ENCODE measurements at places on chromosomes 13 and 19.

- DNase-seq = no peak
Measured at GRCh38 chr19:55109527-55110291, 7.7 kb downstream of the PPP1R12C start.

- no peak for DNase-seq
Measured at GRCh38 chr13:78630511-78630910, 27.2 kb upstream of the POU4F1 start.

DNA sequence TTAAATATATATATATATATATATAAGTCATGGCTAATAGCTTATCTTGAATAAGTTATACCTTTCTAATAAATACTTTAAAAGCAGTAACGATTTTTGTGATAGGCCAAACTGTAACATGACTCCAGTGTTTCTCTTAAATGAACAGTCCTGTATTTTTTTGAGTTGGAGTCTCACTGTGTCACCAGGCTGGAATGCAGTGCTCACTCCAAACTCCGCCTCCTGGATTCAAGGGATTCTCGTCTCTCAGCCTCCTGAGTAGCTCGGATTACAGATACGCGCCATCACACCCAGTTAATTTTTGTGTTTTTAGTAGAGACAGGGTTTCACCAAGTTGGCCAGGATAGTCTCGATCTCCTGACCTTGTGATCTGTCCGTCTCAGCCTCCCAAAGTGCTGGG, 814.2 kb upstream of the SLITRK5 start:
- DNase-seq = no peak

DNA sequence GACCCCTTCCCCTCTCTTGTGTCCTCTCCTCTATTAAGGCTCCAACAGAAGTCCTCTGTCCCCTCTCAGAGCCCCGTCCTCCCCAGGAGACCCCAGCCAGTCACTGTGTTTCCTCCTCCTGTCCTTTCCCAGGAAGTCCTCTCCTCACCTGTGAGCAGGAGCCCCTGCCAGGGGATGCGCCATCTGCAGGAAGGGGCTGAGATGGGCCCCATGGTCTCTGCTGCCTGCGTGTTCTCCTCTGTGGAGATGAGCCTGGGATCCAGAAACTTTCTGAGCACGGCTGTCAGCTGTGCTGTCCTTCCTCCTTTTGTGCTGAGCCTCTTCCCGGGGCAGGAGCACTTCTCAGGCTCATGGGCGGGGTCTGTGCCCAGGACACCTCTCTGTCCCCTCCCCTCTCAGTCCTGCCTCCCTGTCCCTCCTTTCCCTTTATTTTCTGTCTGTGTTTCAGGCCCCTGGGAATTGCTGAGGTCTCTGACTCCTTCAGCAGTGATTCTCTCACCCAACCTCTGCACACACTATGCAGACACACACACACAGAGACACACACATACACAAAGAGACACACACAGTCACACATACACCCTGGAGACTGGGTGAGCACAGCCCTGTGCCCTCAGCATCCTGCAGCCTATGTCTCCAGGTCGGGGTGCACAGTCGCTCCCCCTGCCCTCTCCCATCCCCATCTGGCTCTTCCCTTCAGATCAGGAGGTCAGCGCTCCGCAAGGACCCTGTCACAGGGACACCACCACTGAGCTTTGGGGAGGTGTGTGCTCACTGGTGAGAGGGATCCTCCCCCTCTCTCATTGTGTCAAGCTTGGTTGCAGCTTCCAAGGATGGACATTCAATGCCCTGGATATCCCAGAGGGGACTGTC, at the start of gene CEACAM8:
Gene CEACAM8, minus strand, starts transcription at position 308 of the 873 bp plus-strand sequence. Its CDS starts 96 bp downstream, at position 212.
- DNase-seq = no peak

DNA sequence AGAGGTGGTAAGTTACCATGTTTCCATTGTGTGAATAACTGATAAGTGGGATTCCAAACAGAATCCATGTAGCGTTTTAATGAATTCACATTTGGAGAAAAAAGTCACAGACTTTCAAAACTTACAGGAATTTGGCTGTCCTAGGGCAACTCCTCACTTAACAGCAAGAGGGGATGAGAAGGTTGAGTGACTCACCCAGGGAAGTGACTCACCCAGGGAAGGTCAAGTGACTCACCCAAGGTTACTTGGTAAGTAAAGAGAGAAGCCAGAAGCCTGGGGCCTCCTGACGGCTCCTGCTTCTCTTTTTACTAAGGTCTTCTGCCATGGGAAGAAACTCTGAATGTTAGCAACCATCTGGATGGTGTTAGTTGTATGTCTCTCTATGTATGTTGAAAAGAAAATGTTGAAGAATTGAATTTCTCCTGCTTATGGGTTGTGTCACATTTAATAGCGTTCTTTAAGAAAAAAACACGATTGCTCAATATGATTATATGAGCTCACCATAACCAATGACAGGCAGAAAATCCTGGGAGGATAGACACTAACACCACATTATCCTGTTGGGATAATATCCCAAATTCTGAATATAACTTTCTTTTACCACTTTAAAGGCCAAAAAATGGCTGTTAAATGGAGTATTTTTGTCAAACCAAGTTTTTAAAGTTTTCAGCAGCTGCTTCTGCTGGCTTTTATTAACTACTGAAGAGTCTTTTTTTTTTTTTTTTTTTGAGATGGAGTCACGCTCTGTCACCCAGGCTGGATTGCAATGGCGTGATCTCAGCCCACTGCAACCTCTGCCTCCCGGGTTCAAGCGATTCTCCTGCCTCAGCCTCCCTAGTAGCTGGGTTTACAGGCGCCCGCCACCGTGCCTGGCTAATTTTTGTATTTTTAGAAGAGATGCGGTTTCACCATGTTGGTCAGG, 195.6 kb downstream of the GGACT start:
- DNase-seq = peak; percentile 38

DNA sequence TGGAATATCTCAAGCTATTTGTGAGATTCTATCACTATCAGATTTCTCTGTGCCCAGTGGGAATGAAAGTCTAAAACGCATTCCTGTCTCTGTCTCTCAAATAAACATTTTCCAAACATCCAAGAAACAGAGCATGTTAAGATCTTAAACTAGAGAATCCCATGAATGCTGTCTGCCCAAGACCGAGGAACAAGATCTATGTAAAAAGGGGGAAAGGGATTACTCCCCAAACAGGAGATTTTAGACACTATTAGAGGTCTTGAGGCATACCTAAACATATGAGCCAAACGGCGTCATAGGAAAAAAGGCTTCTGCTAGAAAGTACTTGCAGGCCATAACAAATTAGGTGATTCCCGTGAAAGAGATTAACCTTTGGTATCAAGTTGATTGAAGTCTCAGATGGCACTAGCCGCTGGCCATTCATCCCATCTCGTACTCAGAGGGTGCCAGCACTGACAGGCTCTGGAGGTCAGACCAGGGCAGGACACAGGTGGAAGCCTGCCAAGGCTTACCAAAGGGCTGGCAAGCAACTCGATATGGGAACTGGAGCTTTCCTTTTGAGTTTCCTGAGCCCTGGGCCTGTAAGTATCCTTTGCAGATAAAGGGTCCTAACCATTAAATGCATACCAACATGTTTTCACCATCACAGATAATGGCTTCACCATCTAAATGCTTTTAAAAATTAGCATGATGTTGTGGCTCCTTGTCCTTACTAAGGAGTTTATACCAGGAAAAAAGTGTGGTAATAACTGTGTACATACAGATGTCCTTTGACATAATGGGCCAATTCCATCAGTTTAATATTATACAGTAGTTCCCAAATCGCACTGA, 225.2 kb downstream of the FOXO1 start:
- DNase-seq = no peak

DNA sequence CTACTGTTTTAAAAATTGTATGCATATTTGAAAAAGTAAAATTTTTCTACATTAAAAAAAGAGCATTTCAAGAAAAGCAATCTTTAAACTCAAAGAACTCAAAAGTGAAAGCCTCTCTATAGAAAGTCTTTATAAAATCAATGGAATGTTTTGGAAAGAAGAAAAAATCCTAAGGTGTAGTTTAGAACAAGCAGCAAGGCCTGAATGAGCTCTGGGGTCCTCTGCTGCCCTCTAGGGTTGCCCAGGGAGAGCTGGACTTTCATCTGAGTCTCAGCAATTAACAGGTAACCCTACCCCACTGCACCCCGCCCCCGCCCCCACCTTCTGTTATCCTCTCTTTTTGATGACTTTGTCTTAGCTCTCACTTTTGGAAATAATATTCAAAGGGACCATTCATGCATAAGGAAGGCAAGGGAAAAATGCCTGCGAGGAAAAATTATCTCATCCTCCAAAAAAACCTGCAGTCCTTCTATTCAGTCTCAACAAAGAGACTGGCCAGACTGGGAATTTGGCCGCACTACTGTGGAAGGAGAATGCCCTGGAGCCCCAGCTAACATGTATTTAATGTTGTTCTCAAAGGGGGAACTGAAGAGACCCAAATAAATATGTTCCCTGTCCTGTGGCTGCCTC, 24.1 kb downstream of the SLC25A30 start:
- DNase-seq = no peak

DNA sequence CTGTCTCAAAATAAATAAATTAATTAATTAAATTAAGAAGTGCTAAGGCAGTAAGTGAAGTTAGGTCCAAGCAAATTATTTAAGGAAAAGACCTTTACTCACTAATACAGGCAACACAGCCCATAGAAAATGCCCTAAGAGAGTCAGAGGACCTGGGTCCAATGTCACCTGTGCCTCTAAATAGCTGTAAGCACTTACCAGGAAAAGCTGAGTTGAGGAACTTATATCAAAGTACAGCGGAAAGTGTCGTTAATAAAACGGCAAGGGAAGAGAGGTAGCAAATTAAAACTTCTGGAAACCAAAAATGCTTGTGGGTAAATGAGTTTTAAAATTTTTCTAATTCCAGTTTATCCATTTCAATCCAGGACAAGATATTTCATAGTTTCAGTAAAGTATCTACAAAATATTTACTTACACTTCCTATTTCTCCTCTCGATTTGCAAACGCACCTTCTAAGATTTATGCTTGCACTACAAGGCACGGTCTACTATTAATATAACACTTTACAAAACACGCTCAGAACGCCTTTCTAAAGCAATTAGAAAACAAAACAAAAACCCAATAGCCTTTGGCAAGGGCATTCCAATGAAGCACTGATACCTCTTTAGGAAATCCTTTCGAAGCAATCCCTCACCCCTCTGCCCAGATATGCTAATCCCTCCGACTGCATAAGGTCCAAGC, 963 bp downstream of the VPS36 start:
- DNase-seq = no peak

- no peak for DNase-seq
Measured at GRCh38 chr13:73421310-73421912, 362.6 kb downstream of the KLF5 start.

DNA sequence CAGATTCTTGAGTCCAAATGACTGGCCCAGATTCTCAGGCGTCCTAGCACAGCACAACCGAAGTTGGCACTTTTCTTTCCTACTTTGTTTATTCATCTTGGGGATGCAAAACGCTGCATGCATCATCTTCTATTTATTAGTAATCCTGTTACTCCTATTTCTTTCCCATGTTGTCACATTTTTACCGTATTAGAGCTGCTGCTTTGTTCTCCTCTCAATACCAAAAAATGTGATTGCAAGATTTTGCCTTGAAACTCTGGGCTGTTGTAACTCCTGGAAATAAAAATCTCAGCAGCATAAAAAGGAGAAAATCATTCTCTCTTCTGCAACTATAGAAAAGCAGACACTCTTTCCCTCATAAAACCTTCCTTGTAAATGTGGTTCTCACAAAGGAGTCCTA, 12.9 kb upstream of the IGSF23 start:
- no peak for DNase-seq

DNA sequence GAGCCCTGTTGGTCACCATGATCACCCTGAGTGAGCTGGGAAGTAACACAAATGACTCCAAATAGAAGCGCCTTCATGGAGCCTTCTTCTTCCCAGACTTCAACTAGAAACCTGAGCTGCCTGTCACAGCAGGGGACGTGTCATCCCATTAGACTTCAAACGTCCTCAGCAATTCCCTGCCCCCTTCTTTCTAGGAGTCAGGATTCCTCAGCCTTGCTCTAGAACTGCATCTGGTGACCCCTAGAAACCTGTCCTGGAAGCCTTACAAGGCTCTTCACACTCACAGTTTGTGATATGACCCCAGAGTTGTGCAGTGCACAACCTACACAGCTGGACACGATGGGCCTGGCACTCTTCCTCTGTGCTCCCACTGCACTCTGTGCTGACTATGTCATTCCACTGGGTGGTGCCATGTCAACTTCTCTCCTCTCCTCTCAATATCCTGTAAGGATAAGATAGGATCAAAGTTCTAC, 23.6 kb upstream of the TTYH1 start:
- DNase-seq = no peak

DNA sequence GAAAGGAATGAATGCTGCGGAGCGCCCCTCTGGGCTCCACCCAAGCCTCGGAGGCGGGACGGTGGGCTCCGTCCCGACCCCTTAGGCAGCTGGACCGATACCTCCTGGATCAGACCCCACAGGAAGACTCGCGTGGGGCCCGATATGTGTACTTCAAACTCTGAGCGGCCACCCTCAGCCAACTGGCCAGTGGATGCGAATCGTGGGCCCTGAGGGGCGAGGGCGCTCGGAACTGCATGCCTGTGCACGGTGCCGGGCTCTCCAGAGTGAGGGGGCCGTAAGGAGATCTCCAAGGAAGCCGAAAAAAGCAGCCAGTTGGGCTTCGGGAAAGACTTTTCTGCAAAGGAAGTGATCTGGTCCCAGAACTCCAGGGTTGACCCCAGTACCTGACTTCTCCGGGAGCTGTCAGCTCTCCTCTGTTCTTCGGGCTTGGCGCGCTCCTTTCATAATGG, 8.6 kb downstream of the PDX1 start:
- no peak for DNase-seq

DNA sequence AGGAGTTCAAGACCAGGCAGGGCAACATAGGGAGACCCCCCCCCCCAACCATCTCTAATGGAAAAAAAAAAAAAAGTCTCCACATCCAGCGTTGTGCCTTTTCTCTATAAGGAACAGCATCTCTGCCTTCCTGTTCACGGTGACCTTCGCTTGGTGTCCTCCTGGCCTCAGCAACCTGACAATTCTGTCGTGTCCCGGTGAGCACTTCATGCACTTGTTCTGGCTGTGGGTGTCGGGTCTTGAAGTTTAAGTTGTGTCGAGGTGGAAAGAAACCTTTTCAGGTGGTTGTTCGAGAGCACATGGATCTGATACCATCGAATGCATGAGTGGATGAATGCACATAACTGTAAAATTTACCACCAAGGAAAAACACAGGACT, 594 bp downstream of the ZNF559 start:
- DNase-seq = no peak

- DNase-seq = no peak
Measured at GRCh38 chr13:35854286-35854685, 276.9 kb downstream of the DCLK1 start.

Measured in stimulated activated CD4-positive, alpha-beta T cell treated with anti-CD3 and anti-CD28 coated beads, TNF-alpha, amount 100 ng/mL, for 24 hours (primary cell).